Cortex of kidney (tissue), 1 donor: ENCODE measurements at places on chromosomes 1 and 21.

GRCh38 chr1:24596401-24596880, 40.6 kb downstream of the NCMAP start:
- DNase-seq: no peak

DNA sequence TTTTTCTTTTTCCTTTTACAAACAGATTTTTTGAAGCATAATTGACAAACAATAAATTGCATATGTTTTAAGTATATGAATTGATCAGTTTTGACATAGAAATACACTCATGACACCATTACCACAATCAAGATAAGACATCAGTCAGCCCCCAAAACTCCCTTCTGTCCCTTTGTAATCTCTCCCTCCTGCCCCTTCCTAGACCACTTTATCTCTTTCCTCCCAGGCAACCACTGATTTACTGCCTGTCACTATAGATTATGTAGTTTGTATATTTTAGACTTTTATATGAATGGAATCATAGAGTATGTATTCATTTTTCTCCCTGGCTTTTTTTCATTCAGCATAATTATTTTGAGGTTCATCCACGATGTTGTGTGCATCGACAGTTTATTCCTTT, 6.9 kb upstream of the SYT14 start:
- DNase-seq: no peak

- no peak for DNase-seq
Measured at GRCh38 chr1:31216016-31216415, 23.7 kb downstream of the NKAIN1 start.

- DNase-seq: no peak
Measured at GRCh38 chr1:9291914-9292360, 757 bp upstream of the SPSB1 start.

DNA sequence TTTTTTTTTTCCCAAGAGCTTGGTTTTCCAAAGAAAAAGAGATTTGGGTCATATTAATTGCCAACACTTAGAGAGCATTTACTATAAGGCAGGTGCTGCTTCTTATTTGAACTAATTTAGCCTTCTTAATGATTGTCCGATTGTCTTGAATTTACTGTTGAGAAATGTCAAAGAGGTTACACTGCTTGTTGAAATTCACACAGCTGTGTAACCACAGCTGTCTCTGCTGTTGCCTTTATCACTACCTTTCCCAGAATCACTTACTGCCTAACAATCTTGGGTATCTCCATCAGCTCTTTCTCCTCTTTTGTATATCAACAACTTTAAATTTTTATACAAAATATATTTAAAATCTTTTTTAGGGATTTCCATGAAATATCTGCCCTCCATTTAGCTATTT, 115.6 kb downstream of the UCHL5 start:
- no peak for DNase-seq

DNA sequence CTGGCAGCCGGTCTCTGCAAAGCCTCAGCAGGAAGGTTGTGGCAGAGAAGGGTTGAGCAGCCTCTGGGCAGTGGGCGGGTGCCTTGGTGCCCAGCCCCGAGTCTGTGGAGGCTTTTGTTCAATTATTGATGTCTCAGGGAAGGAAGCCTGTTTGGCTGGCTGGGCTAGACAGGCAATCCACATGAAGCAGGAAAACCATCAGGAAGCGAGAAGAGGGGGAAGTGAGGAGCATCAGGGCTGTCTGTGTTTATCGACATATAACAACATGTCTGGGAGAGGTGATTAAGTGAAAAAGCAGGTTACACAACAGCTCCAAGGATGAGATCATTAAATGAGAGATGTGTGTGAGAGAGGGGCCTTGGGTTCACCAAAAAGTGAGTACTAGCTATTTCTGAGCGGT, 105.4 kb downstream of the UBE2U start:
- no peak for DNase-seq

DNA sequence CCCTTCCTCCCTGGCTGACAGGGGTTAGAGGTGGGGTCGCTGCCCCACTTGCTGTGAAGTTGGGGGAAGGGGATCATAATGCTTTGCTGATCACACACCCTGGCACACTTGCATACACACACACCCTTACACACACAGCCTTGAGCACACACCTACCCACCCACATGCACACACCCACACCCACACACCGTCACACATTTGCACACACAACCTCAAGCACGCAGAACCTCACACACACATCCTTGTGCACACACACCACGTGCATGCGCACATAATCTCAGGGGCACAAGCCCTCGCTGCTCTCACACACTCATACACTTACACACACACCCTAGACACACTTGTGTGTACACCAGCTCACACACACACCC, 16.4 kb upstream of the TNFRSF8 start:
- DNase-seq: no peak

DNA sequence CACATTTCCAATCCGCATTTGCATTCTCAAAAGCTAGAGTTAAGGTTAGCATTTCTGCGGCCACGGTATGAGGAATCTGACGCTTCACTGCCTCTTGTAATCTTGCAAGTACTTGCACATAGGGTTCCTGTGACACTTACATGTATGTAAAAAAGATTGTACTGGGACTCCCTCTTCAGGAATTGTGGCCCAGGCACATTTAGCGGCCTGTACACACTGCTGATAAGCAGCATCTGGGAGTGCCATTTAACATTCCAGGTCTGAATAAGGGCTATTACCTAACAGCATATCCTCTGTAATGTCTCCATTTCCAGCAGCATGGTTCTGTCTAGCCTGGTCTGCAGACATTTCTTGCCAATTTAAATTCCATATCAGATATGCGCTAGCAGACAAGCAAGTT, 75.7 kb downstream of the AXDND1 start:
- DNase-seq: no peak

DNA sequence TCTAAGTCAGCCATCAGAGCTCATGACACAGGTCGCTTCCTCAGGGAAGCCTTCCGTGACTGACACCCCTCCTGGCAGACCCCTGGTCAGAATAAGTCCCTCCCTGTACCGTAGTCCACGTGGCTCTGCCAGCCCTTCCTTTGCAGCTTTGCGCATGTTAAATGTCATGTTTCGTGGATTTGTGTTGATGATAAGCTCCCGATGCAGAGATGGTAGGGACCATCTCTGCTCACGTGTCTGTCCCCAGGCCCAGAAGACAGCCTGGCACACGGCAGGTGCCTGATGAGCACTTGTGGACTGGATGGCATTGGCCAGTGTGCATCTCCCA, 75.9 kb downstream of the DHRS3 start:
- DNase-seq: no peak

DNA sequence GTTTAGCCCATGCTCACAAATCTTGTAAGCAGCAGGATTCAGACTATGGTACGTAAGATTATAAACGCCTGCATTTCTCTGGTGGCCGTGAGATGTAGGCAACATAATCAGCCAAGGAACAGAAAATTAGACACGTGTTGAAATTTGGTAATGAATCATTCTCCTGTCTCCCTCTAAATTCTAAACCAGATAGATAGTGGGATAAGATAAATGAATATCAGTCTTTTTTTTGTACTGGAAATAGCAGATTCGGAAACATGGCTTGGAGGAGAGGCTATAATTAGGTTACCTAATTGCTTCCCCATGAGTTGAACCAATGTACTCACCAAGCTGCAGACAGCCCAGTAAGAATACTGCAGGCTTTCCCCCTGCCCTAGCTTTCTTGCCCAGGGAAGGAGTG, 172.3 kb downstream of the TGFB2 start:
- no peak for DNase-seq

DNA sequence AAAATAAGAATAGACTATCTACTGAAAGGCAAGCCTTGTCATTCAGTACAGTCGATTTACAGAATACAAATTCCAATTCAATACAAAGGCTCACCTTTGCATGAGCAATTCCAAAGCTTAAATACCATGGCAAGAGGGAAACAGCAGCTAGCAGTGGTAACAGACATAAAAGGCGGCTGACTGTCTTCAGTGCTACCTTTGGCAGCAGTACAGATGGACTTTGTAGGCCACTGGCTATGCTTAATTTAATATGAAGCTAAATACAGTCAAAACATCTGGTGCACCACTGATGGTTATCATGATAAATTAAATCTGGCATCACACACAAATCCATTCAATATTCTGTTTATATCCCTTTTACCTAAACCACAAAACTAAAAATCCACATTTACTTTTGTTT, 62.4 kb downstream of the RERE start:
- DNase-seq: no peak

DNA sequence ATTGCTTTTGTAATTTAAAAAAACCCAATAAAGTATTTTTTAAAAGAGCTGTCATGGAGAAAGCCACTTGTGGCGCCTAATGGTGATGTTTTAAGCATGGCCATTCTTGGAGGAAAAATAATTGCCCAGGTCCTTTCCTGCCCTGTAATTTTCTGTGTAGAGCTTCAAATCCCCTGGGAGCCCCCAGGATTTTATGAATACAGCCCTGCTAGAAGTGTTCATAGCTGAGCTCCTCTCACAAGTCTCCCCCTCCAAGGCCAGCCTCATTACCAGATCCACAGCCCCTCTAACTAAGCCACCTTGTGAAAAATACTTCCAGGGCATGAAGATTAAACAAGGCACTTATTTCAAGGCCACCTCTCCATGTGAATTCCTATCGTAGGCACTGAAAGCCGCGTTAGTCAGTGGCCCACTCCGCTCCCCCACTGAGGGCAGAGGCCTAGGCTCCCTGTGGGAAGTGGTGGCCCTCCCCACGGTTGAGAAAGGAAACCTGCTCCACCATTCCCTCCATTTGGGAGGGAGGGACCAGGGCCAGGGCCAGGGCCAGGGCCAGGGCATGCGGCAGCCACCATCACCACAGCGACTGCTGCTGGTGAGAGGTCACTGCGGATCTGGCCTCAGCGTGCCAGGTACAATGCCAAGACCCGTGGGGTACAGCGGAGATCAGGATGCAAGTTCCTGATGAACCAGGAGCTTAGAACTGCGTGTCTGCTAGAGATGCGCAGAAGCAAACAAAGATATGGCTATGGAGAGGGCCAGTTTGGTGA, 83.1 kb downstream of the KCNN3 start:
- no peak for DNase-seq

DNA sequence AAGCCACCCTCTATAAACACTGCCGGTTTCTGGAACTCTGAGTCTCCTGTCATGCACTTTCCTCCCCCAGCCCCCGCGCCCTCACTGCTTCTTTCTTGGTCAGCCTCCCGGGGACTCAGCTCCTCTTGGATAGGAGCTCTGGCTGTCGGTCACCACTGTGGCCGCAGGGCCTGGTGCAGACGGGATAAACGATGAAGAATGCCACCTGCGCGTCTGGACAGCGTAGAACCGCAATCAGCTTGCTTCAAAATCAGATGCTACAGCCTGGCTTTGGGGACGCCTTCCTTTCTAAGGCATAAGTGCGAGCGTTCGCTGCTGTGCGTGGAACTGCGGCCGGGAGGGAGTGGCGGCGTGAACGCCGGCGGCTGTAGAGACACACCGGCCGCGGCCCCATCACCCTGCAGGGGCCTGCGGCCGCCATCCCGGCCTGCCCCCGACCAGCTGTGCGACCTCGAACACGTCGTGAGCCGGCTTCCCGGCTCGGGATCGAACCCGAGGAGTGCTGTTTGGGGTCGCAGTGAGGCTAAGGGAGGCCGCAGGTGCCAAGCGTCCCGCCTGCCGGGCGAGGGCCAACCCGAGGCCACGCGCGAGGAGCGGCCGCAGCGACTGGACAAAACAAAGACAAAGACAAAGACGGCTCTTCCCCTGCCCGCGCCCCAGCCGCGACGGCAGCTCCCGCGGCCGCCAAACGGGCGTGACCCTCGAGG, 688 bp downstream of the PTTG1IP start:
- no peak for DNase-seq

- DNase-seq: no peak
Measured at GRCh38 chr1:5765997-5766913, 226.0 kb downstream of the NPHP4 start.

DNA sequence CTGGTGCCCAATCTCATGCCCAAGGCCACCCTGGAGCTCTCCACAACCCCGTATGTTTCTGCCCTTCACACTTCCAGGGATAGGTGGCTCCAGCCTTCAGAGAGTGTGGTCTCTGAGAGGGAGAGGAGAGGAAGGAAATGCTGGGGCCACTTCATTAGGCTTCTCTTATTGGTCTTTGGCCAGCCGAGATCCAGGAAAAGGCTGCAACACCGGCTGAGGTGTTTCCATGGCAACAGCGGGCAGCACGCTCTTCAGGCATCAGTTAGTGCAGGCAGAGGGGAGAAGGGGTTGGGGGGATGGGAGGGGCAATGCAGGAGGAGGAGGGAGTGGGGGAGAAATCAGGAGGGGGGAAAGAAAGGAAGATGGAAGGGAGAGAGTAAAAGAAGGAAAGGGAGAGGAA, 275.1 kb upstream of the GJB5 start:
- no peak for DNase-seq

DNA sequence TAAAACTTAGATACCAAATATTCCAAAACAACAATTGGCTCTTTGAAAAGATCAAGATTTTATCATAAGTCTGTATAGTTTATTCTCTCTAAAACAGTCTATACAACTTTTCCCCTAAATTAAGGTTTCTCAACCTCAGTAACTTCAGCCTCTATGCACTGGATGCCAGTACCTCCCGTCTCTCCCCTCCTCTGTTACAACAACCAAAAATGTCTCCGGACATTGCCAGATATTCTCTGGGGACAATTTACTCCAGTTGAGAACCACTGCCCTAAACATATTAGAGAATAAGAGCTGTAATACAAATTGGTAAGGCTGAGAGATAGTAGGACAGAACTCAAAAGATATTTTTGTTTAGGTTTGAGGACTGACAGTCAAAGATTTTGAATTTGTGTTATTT, 71.6 kb downstream of the TMEM200B start:
- DNase-seq: no peak

DNA sequence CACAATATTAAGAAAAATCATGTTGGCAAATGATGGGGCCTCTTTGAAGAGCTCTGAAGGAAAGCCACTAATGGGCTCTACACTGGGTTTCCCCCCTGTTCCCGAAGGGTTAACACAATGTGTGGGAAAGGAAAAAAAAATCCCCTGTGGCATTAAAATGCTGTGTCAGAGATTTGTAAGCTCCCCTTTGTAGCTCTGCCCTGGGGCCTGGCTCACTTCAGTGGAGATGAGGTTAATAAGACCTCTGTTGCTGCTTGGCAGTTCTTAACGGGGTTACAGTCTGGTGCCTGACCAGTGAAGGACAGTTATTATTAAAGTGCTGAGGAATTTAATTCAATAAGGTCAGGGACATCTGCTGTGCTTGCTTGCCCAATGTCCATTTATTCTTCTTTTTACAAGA, 129.7 kb upstream of the UBE2U start:
- no peak for DNase-seq

- no peak for DNase-seq
Measured at GRCh38 chr1:22978299-22978698, 5.6 kb upstream of the LACTBL1 start.

- DNase-seq: no peak
Measured at GRCh38 chr1:64163970-64164369, 39.5 kb upstream of the UBE2U start.

- DNase-seq: no peak
Measured at GRCh38 chr1:172380441-172381244, 39.8 kb upstream of the C1orf105 start.
